ENCODE measurements at places on chromosomes 11 and 22.

DNA sequence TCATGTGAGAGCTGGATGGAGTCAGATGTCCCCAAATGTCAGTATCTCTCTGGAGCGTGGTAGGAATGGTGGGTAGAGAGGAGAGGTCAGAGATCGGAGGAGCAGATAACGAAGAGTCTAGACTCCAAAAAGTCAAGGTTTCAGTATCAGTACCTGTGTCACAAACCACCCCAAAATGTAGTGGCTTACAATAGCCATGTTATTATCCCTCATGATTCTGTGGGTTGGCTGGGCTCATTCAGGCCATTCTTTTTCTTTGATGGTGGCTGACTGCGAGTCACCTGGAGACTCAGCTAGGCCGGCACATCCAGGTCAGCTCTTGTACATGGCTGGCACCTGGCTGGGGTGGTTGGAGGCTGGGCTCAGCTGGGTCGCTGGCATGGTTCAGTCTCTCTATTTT is 7.3 kb upstream of the SSTR3 start:
- no peak for DNase-seq

DNA sequence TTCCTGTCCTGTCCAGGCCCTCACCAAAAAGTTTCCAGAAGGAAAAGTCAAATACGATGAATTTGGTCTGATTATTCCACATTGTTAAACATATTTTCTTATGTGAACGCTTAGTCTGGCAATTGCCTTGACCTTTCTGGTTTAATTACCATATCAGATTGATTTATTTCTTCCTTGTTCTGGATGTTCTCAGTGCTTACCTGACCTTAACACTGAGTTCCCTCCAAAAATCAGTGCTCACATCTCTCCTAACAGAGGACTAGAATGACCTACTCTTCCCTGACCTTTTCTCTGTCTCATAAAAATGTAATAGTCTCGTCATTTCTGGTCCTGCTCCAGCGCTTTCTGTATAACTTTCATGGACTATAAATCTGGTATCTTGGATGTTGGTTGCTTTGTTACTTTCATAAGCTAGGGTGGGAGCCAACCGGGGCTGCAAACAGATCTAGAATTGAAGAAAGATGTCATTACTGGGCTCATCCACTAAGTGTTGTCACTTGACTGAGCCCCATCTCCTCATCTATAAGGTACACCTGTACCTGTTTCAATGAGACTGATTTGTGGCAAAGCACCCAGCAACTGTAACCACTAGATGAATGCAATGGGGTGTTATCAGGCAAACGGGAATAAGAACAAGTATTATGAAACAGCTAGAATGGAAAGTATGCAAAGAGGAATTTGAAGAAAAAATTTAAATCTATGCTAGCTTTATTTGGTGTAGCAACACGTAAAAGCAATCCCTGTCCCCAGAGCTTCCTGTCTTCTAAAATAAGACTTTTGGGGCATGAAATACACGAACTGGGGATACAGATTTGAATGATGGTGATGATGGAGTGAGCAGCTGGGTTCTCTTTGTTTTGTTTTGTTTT is 2.4 kb downstream of the FADS2 start:
- DNase-seq, result no peak

DNA sequence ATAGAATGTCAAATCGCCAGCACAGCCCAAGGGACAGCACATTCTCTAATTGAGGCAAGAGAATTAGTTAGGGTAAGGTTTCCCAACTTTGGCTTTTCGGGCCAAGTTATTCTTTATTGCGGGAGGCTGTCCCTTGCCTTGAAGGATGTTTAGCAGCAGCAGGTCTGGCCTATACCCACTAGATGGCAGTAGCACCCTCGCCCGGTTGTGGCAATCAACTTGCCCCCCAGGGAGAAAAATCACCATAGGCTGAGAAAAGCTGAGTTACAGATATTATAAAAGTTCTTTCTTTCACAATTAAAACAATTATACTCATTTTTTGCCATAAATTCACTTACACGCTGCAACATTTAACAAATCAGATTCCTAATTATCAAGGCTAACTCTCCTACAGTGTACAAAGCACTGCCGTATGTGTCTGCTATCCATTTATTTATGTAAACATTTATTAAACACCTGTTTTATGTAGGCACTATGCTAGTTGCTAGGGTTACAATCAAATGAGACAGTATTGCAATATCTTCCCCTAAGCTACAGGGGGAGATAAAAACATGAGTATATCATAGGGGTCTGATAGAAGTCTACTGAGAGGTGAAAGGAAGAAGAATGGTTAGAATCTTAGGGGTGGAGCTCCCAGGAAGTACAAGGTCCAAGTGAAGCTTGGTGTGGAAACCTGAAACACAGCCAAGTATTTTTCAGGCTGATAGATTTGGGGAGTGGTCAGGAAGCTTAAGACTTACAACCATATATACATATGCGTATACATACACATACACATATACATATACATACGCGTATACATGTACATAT is 452.3 kb downstream of the RAB38 start:
- DNase-seq, result peak; percentile 29

DNA sequence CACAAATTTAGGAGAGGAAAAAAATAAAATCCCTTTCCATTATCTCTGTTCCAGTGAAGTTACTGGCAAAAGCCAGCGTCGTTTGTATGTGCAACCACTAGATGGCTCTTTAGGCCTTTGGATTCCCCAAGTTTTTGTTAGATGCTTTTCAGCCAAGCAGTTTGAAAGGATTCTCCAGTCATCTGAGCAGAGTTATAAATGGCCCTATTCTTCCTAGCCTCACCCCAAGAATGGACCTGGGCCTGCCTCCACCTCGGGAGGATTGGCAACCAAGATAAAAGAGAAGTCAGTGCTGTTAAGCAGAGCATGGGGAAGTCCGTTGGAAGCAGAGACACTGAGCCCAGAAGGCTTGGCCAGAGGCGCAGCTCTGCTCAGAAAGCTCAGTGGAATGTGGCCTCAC is 15.4 kb downstream of the FAM181B start:
- DNase-seq, result peak; percentile 66

- DNase-seq, result peak; percentile 47
These were observed 7.0 kb upstream of the L3MBTL2 start for GRCh38 chr22:41198027-41198580.
